ENCODE measurements at places on chromosomes 11 and 22.

DNA sequence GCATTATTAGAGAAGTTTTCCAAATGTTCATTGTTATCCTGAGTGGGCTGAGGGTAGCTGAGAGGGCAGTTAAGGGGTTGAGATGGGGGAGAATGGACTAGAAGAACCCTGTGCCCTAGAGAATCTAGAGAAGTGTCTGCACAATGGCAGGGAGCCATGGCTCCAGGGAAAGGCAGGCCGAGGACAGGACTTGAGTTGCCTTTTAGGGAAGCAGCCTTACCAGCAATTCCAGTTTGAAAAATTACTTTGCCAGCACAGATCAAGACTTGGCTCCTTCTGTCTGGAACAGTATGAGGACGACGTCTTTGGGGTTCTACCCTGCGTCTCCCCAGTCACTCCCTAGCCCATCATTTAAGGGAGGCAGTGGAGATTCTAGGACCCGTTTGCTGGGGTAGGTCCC lies 25.7 kb upstream of the MICAL3 start:
- DNase-seq: no peak

DNA sequence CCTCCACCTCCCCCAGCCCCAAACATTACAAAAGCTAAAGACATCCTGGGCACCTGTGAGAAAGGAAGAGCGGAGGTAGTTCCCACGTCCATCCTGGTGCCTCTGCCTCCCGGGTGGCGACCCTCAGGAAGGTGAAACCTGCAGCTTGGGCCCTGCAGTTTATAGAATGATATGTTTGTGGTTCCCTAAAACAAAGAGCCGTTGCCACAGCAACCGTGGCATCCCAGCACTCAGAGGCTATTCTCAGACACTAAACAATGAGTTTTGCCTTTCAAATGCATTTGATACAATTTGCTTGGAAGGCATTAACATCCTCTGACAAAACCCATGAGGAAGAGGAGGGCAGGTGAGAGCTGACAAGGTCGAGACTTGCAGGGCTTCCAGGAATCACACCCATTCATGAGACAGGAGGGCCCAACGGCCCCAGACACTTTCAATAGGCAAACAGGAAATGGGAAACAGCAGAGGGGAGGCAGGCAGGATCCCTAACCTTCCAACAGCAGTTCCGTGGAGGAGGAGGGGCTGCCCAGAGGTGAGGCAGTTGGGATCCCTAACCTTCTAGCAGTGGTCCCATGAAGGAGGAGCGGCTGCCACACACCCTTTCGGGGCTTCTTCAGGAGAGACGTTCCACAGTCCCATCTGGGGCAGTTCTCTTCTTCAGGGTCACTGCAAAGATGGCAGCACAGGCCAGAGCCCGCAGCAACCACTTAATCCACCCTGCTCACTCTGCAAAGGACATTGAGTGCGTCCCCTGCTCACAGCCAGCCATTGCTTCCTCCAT lies 379.2 kb downstream of the SHANK2 start:
- no peak for DNase-seq

DNA sequence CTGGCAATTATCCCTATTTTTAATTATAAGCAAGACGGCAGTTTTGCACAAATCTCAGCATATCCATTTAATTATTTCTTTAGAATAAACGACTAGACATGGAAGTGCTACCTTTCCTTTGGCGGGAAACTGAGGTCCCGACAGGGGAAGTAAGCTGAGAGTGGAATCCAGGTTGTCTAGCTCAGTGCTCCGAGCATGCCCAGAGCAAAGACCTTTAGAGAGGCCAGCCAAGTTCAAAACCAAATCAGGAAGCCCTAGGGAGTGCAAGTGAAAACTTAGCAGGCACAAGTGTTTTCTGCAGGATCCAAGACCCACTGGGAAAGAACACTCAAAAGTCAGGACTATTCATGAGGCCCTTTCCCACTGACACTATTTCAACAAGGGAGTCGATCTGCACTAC lies 22.7 kb upstream of the SCN2B start:
- DNase-seq: no peak

DNA sequence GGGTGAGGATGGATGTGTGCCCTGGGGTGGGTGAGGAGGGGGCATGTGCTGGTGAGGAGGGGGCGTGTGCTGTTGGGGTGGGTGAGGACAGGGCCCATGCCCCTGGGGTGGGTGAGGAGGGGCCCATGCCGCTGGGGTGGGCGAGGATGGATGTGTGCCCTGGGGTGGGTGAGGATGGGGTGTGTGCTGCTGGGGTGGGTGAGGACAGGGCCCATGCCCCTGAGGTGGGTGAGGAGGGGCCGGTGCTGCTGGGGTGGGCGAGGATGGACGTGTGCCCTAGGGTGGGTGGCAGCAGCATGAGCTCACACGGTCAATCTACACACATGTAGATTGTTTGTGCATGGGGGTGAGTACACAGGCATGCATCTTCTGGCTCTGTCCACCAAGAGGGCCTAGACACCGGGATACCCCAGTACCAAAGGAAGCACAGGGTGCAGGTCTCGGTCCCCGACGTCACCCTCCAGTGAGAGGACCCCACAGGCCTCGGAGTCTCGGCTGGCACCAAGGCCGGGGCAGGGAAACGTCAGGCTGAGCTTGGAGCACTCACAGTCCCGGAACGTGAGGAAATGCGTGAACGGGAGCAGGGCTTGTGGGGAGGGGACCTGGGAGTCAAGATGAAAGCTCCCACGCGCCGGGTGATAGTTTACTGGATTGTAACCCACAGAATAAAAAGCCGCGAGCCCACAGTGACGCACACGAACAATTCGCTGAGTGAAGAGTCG lies 37.4 kb upstream of the TOLLIP start:
- no peak for DNase-seq

- no peak for DNase-seq
Observed at GRCh38 chr11:21205205-21205604, 535.8 kb downstream of the NELL1 start.

- DNase-seq: no peak
Observed at GRCh38 chr11:77726524-77726923, 88.9 kb upstream of the CLNS1A start.

- peak; percentile 34 for DNase-seq
Observed at GRCh38 chr11:66277471-66278362, at the start of gene CNIH2. Gene CNIH2 (plus strand): TSS chr11:66278175. CDS start chr11:66278457, 282 bp downstream.

DNA sequence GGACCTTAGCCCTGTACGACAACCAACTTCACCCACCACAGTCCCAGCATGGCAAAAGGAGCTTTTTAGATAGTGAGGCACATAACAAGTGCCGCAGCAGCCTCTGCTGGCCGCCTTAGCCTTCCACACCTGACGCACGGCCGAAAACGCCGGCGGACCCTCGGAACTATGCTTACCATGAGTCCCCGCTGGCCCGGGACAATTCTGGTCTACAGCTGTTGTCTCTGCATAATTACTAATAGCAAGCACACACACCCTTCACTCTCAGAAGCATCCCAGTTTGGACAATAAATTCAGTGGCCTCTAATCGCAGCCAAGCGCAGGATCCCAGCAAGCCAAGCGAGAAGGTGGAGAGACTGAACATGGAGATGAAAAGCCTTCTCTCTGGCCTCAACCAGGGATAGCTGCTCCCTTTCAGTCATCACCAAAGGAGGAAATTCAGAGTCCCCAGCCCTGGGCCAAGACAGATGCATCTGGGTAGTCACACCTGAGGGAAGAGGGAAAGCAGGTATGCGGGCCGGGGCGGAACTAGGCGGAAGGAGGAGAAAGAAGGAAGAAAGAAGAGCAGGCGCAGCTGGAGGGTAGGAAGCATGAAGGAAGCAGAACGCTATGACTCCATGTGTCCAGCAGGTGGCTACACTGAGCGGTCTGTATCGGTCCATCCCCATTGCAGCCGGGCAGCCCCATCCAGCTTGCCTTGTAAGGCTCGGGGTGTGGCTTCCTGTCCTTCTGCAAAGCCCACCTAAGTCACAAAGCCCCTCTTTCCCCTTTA lies 40.3 kb downstream of the BUD13 start:
- DNase-seq: peak; percentile 9

GRCh38 chr22:48811885-48812284 lies 1015.8 kb downstream of the BRD1 start:
- DNase-seq: no peak

GRCh38 chr22:18103527-18104269 lies 6.9 kb upstream of the TUBA8 start:
- DNase-seq: no peak

GRCh38 chr11:120363436-120363835 lies 27.2 kb downstream of the ARHGEF12 start:
- DNase-seq: no peak

DNA sequence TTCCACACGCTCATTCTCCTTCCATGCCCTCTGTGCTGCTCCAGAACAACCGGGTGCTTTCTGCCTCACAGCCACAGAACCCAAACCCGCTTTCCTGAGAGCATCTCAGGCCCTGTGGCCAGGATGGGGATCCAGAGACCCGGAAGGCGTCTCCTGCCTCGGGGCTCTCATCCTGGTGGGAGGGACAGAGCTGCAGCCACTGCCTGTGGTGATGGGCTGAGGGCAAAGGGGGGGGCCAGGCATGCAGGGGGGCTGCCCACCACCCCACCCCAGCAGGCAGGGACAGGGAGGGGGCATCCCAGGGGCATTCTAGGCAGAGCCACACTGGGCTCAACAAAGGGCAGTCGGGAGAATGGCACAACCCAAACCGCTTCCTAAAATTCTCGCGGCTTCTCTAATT lies 41.4 kb downstream of the CERK start:
- DNase-seq: no peak

- DNase-seq: no peak
Observed at GRCh38 chr22:30225220-30225927, 21.2 kb downstream of the LIF start.

DNA sequence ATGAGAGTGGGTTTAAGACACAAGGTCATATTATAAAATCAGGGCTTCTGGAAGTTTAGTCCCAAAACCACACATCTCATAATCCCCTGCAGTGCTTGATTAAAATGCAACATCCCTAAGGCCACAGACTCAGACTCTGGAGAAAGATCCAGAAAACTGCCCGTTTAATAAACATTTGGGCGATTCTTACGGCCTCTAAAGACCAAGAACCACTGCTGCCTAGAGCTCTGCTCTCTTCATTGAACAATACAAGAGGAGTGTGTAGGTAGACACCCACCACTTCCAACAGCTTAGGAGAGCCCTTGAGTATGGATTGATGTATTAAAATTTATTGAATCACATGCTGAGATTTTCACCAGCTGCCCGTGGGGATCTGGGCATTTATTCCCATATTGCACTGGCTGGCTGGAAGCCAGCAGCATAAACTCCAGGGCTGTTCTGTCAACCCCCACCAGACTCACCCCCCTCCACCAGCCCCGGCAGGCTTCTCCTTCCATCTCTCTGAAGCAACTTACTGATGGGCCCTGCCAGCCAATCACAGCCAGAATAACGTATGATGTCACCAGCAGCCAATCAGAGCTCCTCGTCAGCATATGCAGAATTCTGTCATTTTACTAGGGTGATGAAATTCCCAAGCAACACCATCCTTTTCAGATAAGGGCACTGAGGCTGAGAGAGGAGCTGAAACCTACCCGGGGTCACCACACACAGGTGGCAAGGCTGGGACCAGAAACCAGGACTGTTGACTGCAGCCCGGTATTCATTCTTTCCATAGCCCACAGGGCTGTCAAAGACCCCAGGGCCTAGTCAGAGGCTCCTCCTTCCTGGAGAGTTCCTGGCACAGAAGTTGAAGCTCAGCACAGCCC lies 749 bp upstream of the BEST1 start:
- no peak for DNase-seq

DNA sequence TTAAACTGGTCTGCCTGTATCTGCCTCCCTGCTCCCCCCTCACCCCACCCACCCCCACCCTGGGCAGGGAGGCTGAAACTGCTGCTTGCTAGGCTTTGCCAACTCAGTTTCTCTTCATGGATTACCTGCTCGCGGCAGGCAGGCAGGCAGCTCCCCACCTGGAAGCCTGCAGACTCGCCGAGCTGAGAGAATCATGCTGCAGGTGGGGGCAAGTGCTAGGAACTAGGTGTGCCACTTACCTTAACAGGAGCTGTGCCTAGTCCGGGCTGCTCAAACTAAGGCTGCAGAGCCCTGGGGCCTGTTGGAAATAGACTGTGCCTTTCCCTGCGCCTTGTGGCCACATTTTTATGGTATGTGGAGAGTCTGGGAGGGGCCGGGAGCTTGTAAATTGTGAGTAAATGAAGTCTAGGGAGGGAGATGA lies 30.3 kb downstream of the MARK2 start:
- no peak for DNase-seq

DNA sequence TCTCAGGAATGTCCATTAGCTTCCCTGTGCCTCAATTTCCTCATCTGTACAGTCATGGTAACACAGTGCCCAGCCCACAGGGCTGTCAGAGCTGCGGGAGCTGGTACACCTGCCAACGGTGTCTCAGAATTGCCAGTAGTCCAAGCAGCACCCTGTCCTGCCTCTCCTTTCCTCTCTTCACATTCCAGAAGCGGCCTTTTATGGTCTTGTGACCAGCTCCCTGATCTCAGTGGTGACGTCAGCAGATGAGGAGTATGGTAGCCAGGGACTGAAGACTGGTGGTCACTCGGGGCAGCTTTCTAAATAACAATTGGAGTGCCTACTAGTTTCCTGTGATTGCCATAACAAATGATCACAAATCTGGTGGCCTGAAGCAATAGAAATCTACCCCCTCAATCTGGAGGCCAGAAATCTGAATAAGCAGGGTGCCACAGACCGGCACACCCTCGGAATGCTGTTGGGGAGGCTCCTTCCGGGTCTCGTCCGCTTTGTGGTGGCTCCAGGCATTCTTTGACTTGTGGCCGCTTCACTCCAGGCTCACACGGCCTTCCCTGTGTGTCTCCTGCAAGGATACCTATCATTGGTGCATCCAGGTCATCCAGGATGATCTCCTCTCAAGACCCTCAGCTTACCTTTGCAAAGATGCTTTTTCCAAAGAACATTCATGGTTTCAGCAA lies 2.1 kb downstream of the FADD start:
- no peak for DNase-seq

- DNase-seq: no peak
Observed at GRCh38 chr22:45058622-45058912, 48.8 kb upstream of the PHF21B start.

GRCh38 chr11:31375879-31376278 lies 6.2 kb downstream of the DNAJC24 start:
- no peak for DNase-seq

DNA sequence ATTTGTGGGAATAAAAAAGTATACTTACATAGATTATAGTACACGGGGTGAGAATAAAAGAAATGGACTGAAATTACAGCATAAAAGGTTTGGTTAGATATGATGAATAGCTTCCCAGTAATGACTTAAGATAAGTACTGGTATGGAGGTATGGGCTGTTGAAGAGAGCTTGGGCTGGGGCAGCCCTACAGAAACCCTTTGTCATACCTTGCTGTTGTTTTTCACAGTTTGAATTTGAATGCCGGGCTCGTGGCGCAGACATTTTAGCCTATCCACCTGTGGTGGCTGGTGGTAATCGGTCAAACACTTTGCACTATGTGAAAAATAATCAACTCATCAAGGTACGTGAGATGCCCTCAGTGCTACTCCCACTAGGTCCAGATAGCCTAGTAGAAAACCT lies 42.3 kb upstream of the RBX1 start:
- no peak for DNase-seq

- DNase-seq: no peak
Observed at GRCh38 chr11:47249378-47249715, 733 bp upstream of the ACP2 start.

Data from T-helper 22 cell (primary cell).